ENCODE measurements at places on chromosomes 3 and 15.

GRCh38 chr15:62087671-62088352 lies 21.0 kb downstream of the C2CD4A start:
- H3K27ac ChIP-seq, result no peak overlapping the region
- H3K4me1 ChIP-seq, result no peaks in the 10 kb centered on the region
- H3K4me3 ChIP-seq, result no peak overlapping the region

DNA sequence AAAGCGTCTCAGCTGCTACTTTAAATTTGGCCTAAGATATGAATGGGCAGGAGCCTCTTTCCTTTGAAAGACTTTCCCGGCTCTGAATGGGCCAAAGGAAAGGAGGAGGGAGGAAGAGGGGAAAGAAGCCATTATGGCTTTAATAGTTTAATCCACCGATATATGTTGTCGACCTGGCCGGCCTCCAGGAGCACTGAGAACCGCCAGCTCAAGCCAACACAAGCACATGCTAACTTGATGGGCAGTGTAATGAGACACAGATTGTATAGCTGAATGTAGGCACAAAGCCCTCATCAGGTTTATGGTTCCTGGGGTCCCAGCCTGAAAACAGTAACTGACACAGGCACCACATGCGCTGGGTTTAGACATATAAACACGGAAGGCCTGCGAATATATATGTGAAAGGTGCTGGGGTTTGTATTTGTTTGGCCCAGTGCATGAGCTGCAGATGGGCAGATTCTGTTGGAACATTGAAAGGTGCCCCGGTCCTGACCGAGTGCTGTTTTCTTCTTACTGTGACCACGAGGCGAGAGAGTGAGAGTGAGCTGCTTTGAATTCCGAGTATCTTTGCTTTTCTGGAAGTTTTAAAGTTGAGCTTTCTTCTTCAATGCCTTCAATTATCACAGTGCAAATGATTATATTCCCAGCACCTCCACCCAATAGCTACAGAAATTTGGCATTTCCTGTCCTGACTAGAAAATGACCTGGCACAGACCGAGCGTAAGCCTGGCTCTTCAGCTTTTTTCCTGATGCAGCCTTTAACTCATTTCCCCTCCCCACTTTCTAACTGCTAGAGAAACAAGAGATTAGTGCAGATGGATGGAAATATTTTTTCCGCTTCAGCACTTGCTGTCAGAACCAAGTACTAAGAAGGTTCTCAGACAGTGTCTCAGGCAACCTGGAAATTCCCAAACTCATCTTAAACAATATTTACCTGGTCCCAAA lies 267.3 kb downstream of the RORA start:
- H3K4me3 ChIP-seq, result no peak overlapping the region
- peaks cover 9% of the 10 kb centered on the region for H3K27me3 ChIP-seq
- no peaks in the 10 kb centered on the region for H3K4me1 ChIP-seq
- DNase-seq, result no peak
- no peak overlapping the region for H3K27ac ChIP-seq

GRCh38 chr3:6448011-6448410 lies 412.9 kb upstream of the GRM7 start:
- H3K27ac ChIP-seq, result no peak overlapping the region
- DNase-seq, result no peak

- peaks cover 5% of the 10 kb centered on the region for H3K4me1 ChIP-seq
- peaks cover 12% of the 10 kb centered on the region for H3K27me3 ChIP-seq
- no peak overlapping the region for H3K27ac ChIP-seq
- DNase-seq, result no peak
Measured at GRCh38 chr15:39084674-39085530, 496.0 kb upstream of the THBS1 start.

DNA sequence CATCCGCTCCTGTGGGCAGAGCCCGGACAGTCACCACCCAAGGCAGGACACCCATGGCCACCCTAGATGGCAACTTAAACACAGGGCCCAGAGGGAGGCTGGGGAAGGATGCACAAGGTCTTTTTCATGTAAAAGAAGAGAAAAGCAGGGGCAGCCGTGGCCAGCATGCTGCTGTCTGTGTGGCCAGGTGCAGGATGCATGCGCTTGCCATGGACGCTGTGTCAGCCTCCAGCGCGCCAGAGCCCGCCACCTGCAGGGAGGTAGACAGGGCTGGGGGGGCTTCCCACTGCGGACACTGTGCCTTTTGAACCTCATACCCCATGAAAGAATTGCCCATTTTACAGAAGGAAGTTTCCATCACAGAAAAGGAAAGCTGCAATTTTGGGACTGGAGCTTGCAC lies 18.2 kb downstream of the UROC1 start:
- H3K4me1 ChIP-seq, result peaks cover 4% of the 10 kb centered on the region
- H3K36me3 ChIP-seq, result no peaks in the 10 kb centered on the region
- no peak for DNase-seq
- no peaks in the 10 kb centered on the region for H3K27me3 ChIP-seq
- H3K27ac ChIP-seq, result no peak overlapping the region

DNA sequence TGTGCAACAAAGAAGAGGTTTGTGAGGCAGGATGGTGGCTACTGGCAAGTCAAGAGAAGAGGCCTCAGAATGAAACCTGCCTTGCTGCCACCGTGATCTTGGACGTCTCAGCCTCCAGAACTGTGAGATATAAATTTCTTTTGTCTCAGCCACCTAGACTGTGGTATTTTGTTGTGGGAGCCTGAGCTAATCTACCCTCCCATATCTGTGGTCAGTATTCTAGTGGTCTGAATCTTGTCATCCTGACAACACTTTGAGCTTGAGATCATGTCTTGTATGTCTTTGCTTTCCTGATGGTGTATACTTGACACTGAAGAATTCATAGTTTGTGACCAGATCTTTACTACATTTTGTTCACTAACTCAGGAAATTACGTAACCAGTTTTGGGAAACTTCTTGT lies 240.6 kb upstream of the GOLIM4 start:
- no peak overlapping the region for H3K4me3 ChIP-seq
- DNase-seq, result no peak
- H3K27ac ChIP-seq, result no peak overlapping the region
- H3K4me1 ChIP-seq, result no peaks in the 10 kb centered on the region

DNA sequence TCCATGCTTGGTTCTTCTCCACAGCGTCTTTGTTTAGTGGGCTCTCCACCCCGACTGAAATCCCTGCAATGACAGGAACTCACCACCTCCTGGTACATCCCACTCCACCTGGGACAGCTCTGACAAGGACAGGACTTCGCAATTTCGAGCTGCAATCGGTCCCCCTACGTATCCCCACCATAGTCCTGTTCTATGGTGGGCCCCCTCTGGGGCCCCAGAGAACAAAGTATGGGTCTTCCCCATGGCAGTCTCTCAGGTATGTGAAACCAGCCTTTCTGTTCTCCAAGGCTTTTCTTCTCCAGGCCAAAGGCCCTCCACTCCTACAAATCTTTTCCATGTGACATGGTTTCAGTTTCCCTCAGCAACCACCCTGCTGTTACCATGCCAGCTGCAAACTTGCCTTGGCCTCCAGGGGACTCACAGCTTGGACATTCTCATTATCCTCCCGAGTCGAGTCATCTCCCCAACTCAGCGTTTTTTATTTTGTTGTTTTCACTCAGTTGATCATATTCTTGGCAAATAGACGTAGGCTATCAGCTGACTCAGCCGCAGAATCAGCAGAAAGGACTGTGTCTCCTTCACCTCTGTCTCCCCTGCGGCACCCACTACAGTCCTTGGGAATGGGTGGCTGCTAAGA lies 233.3 kb downstream of the OPA1 start:
- DNase-seq, result no peak
- H3K4me1 ChIP-seq, result no peaks in the 10 kb centered on the region
- no peak overlapping the region for H3K27ac ChIP-seq
- peaks cover 31% of the 10 kb centered on the region for H3K27me3 ChIP-seq
- H3K4me3 ChIP-seq, result no peak overlapping the region

DNA sequence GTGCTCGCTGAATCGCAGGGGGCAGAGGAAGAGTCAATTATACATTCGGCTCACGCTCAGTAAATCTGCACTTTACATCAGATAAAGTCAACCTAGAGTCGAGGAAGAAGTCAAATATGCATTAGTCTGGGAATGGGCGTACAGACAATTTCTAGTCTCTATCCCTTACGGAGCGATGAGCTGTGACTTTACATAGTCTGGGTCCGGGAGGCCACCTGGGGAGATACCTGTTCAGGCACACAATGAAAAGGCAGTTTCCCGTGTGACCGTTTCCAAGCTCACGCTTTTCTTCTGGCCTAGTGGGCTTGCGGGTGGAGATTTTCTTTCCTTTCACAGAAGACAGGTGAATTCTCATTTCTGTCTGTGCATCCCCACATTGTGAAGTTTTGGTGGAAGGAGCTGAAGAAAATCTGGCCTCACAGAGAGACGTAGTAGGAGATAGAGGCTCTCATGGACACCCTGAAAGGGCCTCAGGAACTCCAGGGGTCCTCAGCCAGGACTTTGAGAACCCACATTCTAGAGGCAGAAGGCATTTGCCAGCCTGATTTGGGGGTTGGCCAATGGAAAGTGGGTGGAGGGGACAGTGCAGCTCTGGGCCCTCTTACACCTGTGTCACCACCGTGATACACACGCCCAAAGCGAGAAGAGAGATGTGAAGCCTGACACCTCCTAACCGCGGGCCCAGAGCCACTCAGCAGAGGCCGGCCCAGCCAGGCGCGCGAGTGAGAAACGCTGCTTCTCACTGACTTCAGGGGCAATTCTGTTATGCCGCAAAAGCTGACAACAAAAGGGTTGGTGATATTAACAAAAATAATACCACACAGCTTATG lies 10.7 kb upstream of the OCA2 start:
- H3K36me3 ChIP-seq, result peaks cover 27% of the 10 kb centered on the region
- H3K4me3 ChIP-seq, result no peak overlapping the region
- no peak overlapping the region for H3K27ac ChIP-seq

DNA sequence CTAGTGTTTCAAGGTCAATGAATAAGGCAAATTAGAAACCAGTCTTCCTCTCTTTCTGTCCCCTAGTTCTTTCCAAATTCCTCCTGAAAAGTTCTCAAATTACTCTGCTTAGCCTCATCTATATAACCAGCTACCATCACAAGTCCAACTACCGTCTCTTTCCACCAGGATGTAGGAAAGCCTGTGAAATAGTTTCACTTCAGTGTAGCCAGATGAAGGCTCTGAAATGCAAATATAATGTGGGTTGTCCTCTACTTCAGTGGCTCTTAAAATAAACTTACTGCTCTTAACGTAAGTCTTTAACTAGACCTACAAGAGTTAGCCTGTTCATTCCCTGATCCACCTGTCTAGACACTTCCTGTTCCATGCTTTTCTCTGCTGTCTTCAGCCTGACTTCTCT lies 827.7 kb downstream of the ROBO1 start:
- no peaks in the 10 kb centered on the region for H3K27me3 ChIP-seq
- H3K4me1 ChIP-seq, result no peaks in the 10 kb centered on the region
- H3K36me3 ChIP-seq, result no peaks in the 10 kb centered on the region
- H3K4me3 ChIP-seq, result no peak overlapping the region
- no peak for DNase-seq

DNA sequence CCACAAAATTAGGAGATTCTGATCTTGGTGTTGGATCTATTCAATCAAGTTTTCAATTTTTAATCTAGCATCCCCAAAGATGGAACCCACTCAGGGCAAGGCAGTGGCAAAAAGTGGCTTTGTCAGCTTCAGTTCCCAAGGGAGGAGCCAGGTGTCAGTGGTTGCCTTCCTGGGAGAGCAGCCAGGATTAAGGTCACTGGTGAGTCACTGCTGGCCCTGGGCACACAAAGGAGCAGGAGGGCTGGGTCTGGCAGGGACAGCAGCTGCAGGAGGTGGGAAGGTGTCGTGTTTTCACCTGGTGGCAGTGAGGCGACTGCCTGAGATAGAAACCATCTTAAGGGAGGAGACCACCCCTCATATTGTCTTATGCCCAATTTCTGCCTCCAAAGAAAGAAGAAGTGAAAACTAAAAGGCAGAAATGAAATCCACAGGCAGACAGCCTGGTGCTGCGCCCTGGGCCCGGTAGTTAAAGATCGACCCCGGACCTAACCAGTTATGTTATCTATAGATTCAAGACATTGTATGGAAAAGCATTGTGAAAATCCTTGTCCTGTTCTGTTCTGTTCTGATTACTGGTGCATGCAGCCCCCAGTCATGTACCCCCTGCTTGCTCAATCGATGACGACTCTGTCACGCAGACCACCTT lies 5.9 kb upstream of the KLHL25 start:
- no peak for DNase-seq
- H3K27ac ChIP-seq, result no peak overlapping the region
- H3K4me1 ChIP-seq, result peaks cover 5% of the 10 kb centered on the region

DNA sequence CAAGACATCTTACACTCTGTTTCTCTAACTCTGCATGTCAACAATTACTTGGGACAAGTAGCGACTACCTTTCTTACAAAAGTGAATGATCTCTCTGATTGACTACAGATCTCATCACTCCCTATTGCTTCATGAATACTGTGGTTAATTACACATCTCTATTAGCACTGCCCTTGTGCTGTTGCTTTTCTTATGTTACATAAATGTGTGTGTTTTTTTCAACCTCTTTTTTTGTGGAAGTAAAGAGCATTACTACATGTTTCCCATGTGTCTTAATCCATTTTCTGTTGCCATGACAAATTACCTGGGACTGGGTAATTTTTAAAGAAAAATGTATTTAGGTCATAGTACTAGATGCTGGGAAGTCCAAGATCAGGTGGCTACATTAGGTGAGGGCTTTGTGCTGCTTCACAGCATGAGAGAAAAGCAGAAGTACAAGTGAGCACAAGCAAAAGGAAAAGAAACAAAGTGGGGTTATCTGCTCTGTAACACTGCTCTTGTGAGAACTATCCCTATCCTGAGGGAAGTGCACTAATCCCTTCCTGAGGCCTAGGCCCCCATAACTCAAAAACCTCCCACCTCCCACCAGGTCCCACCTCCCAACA lies 298.2 kb upstream of the SATB1 start:
- peaks cover 31% of the 10 kb centered on the region for H3K36me3 ChIP-seq
- no peaks in the 10 kb centered on the region for H3K27me3 ChIP-seq
- H3K4me1 ChIP-seq, result peaks cover 69% of the 10 kb centered on the region

- H3K36me3 ChIP-seq, result no peaks in the 10 kb centered on the region
- peaks cover 3% of the 10 kb centered on the region for H3K27me3 ChIP-seq
- DNase-seq, result no peak
- no peak overlapping the region for H3K27ac ChIP-seq
- H3K4me3 ChIP-seq, result no peak overlapping the region
- no peaks in the 10 kb centered on the region for H3K4me1 ChIP-seq
Measured at GRCh38 chr3:73492186-73492585, 132.6 kb downstream of the PDZRN3 start.

DNA sequence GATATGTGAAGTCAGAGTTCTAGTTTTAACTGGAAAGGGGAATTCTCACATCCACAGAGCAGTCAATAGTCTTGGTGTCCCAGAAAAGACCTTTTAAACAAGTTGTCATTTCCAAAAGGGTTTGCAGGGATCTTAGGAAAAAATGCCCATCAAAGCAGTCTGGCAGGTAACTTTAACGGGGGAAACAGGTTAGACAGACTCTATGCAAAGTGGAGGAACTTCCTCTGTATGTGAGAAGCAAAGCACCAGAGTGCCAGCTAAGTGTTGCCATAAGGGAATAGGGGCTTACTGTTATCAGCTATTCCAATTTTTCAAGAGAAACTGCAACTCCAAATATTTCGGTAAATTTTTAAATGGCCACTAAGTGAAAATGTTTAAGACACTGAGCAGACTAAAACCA lies 307.9 kb upstream of the MDFIC2 start:
- H3K27me3 ChIP-seq, result peaks cover 3% of the 10 kb centered on the region
- no peaks in the 10 kb centered on the region for H3K36me3 ChIP-seq
- peaks cover 2% of the 10 kb centered on the region for H3K4me1 ChIP-seq
- H3K4me3 ChIP-seq, result no peak overlapping the region
